ENCODE measurements at places on chromosomes 6 and 20.

GRCh38 chr20:32570401-32571190, 14.5 kb downstream of the NOL4L start:
- DNase-seq: peak; percentile 37

DNA sequence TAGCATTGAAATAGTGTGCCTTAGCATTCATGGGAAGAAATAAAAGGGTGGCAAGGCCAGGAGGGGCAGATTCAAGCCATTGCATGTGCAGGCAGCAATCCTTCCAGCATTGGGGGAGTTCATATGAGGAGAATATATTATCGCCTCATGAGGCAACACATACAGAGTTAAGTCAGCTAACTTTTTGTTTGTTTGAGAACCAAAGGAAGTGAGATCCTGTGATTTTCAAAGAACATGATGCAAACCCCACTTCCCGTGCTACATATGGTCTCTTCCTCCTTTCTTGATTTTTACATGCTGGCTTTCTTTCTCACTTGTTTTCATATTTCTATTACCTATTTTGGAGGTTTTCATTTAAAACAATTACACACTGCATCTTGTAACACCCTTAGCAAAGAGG, 579.7 kb upstream of the ARID1B start:
- no peak for DNase-seq

DNA sequence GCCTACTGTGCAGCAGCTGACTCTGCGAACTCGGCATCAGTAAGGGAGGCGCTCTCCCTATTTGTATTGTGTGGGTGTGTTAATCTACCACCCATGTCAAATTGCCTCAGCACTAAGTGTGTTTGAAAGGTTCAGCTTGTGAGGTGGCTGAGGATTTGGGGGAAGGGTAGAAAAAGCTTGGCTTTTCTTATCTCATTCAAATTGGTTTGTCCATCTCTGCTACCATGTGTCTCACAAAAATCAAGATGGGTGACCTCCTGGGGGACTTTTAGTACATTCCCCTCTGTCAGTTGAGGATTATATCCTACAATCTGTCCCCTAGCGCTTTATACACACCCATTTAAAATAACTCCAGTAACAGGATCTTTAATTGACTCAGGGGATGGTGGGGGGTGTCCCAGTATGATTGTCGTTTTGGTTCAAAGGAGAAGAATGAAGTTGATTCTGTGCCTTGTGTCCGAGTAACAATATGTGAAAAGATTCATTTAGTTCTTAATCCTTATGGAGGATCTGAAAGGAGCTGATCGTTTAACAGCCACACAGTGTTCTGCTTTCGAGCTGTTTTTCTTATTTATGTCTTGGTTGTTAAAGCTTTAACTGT, 609.6 kb downstream of the PKHD1 start:
- no peak for DNase-seq

- DNase-seq: peak; percentile 67
Measured at GRCh38 chr6:82270881-82271635, 23.5 kb upstream of the IBTK start.

DNA sequence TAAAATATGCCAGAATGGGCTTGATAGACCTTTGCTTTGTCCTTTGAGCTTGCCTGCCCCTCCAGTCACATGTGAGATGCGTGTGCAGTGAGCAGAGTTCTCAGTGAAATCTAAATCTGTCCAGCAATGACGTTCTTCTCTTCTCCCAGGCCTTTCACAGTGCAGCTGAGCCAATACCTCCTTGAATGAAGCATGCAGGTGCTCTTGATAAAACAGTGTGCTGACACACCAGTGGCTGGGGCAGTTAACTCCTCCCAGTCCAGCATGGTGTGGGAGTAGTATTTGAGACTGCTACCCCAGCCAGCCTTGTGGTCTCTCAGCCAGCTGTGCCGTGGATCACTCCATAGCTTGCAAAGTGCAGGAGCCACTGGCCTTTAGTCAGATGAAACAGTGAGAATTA, 240.5 kb downstream of the FARS2 start:
- DNase-seq: no peak

DNA sequence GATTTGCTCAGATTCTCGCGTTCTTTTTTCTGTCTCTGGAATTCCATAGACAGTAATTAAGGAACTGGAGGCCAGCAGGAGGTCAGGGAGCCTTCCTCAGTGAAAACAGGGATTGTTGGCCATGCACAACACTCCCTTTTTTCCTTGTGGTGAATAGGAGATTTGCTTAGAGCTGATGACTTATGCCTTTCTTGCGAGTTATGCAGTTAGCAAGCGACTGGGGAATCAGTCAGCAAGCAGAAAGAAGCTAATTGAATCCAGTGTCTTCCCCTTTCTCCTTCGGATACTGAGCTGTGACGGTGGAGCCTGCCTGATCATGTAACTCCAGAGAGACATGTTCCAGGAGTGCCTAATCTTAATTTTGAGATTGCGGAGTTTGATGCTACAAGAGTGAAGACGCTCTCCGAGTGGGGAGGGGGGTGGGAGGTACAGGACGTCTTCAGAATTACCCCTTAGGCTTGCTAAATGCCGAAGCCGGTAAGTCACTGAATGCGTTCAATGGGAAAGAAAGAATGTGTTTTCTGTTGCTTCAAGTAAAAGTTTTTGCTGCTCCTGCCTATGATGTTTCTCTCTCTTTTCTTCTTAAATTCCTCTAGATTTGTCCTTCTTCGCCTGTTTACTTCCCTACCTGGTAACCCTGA, 165.9 kb downstream of the SASH1 start:
- no peak for DNase-seq

- DNase-seq: no peak
Measured at GRCh38 chr6:25007269-25007699, 71.5 kb upstream of the RIPOR2 start.

- DNase-seq: no peak
Measured at GRCh38 chr6:122393351-122393896, 6.0 kb upstream of the HSF2 start.

DNA sequence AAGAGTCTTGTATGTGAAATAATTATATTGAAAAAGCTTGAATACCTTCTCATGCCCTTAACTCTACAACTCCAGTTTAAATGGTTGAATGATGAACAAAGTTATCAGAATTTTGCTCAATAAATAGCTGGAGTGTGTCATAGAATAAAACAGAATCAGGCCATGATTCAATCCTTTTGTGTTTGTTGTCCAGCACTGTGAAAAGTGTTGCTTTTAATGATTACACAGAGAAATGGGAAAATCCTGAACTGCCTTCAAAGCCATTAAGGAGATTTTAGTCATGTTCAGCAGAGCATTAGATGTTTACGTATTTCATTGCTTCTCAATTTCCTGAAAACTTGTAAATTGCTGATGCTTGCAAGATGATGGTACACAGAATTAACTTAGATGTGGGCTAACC, 262.9 kb upstream of the BTBD3 start:
- no peak for DNase-seq

- no peak for DNase-seq
Measured at GRCh38 chr20:49560186-49560585, 7.8 kb downstream of the PTGIS start.

- DNase-seq: peak; percentile 40
Measured at GRCh38 chr6:85660181-85660611, 17.5 kb upstream of the SYNCRIP start.

GRCh38 chr6:5705252-5705651, 301.5 kb downstream of the NRN1 start:
- DNase-seq: no peak

GRCh38 chr6:22298475-22298890, 1.6 kb upstream of the PRL start:
- DNase-seq: no peak

DNA sequence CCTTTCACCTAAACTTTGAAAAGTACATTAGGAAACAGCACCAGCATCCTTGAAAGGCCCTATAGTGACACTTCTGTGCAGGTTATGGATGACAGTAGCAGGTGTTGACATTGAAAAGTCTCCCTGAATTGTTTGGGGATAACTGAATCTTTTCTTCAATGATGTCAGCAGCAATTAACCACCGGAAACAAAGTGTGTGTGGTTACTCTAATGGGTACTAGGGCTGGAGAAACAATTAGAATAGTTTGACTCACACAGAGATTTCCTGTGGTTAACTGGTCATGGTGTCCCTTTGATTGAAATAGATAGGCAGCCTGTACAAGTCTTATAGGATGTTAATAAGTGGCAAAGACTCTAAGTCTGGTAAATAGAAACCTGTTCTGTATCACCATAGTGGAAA, 189.1 kb downstream of the TBX18 start:
- DNase-seq: no peak

- no peak for DNase-seq
Measured at GRCh38 chr6:140078561-140079125, 704.2 kb upstream of the CITED2 start.

DNA sequence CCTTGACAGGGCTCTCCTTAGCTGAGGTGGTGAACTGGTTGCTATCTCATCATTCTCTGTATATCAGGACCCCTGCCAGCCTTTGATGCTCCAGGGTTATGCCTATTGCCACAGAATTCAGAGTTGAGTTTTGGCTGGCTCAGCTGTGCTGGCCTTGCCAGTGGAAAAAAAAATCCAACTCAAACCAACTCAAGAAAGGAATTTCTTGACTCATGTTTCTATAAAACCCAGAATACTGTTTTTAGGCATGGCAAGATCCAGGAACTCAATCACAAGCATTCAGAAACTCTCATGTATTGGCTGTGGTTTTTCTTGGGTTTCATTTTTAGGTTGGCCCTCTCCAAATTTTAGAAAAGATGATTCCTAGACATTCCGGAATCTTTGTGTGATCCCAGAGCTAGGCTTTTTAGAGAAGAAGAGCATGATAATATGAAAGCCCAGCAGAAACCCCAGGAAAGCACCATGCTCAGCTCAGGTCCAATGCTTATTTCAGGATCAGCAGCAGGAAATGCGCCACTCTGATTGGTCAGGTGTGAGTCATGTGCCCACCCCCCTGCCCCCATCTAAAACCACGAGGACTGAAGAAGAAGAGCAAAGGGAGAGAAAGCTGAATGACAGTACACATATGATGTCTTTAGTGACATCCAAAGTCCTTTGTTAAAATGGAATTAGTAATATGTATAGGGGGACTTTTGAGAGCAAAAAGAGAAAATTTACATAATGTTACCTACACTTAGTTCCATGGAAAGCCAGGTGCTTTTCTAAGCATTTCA, 122.9 kb downstream of the RNF144B start:
- no peak for DNase-seq

GRCh38 chr6:39178804-39179203, 50.5 kb downstream of the KCNK5 start:
- no peak for DNase-seq

- DNase-seq: no peak
Measured at GRCh38 chr6:157539900-157540752, 159.1 kb downstream of the ZDHHC14 start.

GRCh38 chr6:137102851-137103492, 58.2 kb upstream of the IL20RA start:
- DNase-seq: no peak

DNA sequence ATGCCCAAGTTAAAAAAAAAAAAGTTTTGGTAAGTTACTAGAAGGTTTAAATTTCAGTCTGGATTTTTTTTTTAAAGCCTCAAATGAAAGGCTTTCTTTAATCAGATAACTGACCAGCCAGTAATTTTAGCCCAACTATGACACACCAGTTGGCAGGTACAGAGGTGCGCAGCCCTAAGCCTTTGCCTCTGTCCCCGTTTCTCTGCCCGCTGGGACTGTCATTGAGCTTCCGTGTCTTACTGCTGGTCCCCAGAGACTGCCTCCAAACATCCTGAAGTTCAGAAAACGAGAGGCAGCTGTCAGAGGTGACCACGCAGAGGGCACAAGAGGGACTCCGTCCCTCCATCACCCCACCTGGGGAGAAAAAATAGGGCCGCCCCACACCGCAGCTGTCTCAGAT, 118.2 kb downstream of the RPS12 start:
- no peak for DNase-seq

DNA sequence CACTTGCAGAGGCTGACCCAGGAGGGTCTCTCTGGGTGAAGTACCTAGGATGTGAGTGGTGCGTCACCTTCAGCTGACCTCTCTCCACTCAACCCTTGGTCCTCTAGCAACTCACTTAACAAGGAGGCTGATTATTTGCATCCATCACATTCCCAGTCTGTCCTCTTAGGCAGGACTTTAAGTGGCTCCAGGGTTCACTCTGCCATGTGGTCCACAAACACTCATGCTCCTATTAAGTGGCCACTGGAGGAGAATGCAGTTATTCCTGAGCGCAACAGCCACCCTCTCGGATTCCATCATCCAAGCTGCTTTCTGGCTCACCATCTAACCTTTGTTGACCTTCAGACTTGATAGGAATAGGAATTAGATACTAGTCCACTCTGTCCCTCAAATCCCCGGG, 61.1 kb upstream of the SCAF8 start:
- DNase-seq: no peak

GRCh38 chr20:37656945-37657344, 36.9 kb upstream of the CTNNBL1 start:
- no peak for DNase-seq

DNA sequence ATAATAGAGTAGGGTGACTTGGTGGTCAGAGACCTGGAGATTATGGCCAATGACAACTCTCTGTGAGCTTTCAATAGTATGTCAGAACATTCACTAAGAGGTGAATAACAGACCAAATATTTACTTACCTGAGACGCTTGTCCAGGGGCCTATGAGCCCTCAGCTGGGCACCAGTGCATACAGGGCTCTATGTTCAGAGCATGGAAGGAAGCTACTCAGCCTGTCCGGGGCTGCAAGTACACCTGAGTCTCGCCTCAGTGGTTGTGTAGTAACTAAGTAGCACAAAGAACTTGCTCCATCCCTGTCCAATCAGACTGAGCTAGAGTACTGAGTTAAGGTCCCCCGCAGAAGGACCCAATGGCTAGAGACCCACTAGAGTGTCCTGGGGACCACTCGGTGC, 11.6 kb upstream of the SCGN start:
- no peak for DNase-seq

GRCh38 chr20:8036771-8037170, 17.2 kb upstream of the TMX4 start:
- no peak for DNase-seq

GRCh38 chr6:3045777-3046176, 22.5 kb upstream of the RIPK1 start:
- DNase-seq: no peak

GRCh38 chr6:127949251-127949650, 48.4 kb upstream of the THEMIS start:
- no peak for DNase-seq

DNA sequence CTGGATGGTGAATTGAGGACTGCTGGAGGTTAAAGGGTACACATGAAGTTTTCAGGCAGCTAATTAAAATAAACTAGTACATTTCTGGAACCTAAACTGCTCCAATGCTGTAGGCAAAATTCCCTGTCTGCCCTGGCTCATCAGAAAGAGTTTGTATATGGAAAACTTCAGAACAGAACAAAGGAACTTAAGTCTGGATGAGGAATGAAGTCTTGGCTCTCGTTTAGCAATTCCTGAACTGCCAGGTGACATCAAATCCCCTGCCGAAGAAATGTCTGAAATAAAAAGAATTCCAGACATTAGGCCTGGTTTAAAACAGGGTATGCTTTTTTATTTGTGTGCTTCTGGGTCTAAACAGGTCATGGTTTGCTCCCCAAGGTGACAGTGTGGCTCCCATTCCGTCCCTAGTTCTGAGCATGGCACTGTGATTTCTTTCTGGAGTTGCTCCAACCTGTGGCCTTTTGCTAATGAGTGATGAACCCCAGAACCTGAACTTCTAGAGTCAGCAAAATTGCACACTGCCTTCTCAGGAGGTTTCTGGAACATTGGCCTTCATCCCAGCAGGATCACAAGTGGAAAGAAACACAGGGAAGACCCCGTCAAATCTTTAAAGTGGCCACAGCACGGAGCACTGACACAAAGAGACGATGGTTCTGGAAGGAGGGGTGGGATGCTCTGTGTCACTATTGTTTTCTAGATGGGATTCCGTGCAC, 129.4 kb upstream of the NAA20 start:
- DNase-seq: no peak

- no peak for DNase-seq
Measured at GRCh38 chr6:47438481-47439347, 38.9 kb upstream of the CD2AP start.

GRCh38 chr20:34954904-34955230, 739 bp downstream of the GSS start:
- DNase-seq: peak; percentile 88

Measured in SW 1271 (cell line).